ENCODE measurements at places on chromosomes 5 and 9.

- DNase-seq = no peak
These were observed 3.9 kb upstream of the NKD2 start for GRCh38 chr5:1004461-1005248.

DNA sequence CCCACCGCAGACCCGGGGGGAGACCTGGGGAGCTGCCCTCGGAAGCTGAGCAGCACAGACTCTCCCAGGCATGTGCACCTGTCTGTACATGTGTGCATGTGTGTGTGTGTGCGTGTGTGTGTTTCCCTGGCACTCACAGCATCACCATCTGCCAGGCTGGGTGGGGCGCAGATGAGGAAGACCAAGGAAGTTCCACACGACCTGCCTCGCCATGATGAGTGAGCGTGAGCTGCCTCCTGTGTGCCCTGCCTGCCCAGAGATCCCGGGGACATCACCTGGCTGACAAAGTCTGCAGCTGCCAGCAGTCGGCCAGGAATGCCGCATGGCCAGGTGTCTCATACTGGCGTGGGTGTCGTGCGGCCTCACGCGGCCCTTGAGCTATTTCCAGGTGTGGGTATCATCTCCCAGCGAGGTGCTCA lies 4.0 kb upstream of the GPSM1 start:
- no peak for DNase-seq

- no peak for DNase-seq
These were observed 323.9 kb upstream of the RORB start for GRCh38 chr9:74173284-74173683.

DNA sequence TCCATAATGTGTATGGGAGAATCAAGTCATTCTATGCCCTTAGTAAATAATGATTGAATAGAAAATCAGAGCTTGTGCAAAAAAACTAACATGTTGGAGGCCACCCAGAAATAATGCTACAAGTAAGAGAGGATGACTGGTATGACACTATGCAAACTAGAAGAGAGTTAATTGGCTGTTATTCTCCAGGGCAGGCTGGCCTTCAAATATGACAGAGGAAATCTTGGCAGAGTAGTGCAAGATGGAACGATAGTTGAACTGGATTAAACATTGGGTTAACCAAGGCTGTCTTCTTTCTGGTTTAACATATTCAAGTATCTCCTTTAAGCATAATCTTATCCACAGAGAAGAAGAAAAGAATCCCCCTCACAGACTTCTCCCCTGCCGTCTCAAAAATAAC lies 196.1 kb downstream of the MPDZ start:
- DNase-seq = no peak

GRCh38 chr9:89372979-89373378 lies 54.7 kb downstream of the SECISBP2 start:
- DNase-seq = no peak

GRCh38 chr5:107289030-107289714 lies 381.6 kb downstream of the EFNA5 start:
- no peak for DNase-seq

- DNase-seq = no peak
These were observed 75.4 kb upstream of the IL7R start for GRCh38 chr5:35781181-35781790.

DNA sequence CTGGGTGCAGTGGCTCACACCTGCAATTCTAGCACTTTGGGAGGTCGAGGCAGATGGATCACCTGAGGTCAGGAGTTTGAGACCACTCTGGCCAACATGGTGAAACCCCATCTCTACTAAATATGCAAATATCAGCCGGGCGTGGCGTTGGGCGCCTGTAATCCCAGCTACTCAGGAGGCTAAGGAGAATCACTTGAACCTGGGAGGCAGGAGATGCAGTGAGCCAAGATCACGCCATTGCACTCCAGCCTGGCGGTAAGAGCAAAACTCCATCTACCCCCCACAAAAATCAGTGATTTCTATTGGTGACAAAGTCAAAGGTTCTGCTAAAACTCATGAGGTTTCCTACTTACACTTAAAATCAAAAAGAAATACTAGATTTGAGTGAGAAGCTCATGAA lies 18.8 kb downstream of the CSNK1A1 start:
- no peak for DNase-seq

- DNase-seq = no peak
These were observed 97.1 kb upstream of the IFNE start for GRCh38 chr9:21579247-21579671.

- DNase-seq = no peak
These were observed 1.8 kb downstream of the IRX1 start for GRCh38 chr5:3597167-3598007.

DNA sequence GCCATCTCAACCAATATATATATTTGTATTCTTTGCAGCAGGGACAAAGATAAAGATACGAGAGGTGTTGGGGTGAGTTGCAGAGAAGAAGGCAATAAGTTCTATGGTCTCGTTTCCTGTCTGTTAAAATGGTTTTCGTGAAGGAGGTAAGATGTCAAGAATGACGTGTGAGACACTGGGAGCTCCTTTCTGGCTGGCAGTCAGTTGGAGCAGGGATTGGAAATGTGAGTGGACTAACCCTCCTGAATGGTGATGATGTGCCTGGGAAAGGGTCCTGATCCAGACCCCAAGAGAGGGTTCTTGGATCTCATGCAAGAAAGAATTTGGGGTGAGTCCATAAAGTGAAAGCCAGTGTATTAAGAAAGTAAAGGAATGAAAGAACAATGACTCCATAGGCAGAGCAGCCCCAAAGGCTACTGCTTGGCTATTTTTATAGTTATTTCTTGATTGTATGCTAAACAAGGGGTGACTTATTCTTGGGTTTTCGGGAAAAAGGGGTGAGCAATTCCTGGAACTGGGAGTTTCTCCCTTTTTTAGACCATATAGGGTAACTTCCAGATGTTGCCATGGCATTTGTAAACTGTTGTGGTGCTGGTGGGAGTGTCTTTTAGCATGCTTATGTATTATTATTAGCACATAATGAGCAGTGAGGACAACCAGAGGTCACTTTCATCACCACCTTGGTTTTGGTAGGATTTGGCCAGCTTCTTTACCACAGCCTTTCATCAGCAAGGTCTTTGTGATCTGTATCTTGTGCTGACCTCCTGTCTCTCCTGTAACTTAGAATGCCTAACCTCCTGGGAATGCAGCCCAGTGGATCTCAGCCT lies 53.7 kb downstream of the SPATA31C2 start:
- no peak for DNase-seq

GRCh38 chr5:60843936-60844905 lies at the start of gene ELOVL7:
TSS of gene ELOVL7 (minus strand) at chr5:60844269. CDS start at chr5:60787397, 56,872 bp downstream.
- no peak for DNase-seq
